CD4-positive, CD25-positive, alpha-beta regulatory T cell (primary cell): ENCODE measurements at places on chromosomes 16 and 17. TPM values are rescaled to one million over a fixed set of nuclear protein-coding genes. Genes with fewer than 3 reads are reported as not detected.

The CD79B gene
- 31.4 TPM for total RNA-seq

The MBTPS1 gene
- total RNA-seq: 118 TPM

The CLEC3A gene
- not detected for total RNA-seq

- no peak for DNase-seq
These were observed 389.0 kb upstream of the CDH11 start for GRCh38 chr16:65510850-65511249.

GRCh38 chr17:65227637-65228036 is 90.5 kb downstream of the RGS9 start:
- DNase-seq: no peak

GRCh38 chr17:38569701-38570512 is 35.8 kb downstream of the SRCIN1 start:
- DNase-seq: no peak

The ADORA2B gene
- not detected for total RNA-seq

DNA sequence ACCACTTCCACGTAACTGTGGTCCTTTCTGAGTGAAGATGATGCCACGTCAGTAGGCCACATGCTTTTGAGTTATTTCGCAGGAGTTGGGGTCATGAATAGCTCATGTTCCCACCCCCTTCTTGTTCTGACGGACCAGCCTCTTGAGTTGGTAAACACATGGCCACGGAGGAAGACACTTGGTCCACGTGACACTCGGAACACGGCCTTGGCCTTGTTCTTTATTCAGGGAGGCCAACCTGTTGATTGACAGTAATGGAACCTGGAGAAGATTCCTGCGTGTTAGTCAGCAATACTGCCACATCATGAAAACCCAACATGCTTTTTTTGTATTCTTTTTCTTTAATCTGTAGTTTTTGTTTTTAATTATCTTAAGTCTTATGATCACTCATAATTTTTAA is 56.3 kb downstream of the SEC14L1 start:
- no peak for DNase-seq

The CCL14 gene
- not detected for total RNA-seq

The SULT1A2 gene
- 0.39 TPM for total RNA-seq

The MT3 gene
- not detected for total RNA-seq

The PIK3R5 gene
- total RNA-seq: 275 TPM

DNA sequence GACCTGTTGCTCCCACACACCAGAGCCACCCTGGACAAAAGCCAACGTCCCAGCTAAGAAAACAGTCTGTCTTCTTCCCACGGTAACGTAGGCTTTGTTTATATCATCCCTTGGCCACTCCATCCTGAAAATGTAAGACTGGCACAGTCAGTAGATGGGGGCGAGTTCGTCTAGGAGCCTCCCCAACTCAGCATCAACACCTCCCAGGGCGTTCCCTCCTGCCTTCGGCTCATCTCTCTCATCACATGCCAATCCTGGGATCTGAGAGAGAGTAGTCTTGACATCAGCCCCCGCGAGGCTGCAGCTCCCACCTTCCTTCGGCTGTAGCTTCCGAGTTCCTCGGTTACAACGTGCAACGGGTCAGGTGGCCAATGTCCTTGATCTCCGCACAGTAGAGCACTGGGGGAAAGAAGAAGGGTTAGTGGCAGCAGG is 894 bp downstream of the RNF227 start:
- no peak for DNase-seq

The PRRT2 gene
- 1.9 TPM for total RNA-seq

GRCh38 chr17:65751263-65751662 is 189.8 kb upstream of the AXIN2 start:
- DNase-seq: no peak

- DNase-seq: no peak
These were observed 57.7 kb downstream of the SHISA9 start for GRCh38 chr16:12959072-12959471.

DNA sequence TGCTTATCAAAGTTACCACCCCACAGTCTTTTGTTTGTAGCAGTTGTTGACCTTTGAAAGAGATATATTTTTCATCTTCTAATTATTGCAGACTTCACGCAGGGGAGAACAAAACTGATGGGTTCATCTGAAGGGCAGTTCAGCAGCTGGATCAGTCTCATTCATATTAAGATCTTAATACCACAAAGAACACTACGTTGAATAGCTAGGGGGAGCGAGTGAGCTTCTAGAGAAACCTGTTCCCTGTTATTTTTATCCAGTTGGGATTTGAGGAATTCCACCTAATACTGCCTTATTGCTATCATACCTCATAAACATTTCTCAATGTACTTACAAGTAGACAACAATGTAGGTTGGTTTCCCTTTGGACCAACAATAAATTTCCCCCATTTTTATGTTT is 306.1 kb upstream of the KIF2B start:
- DNase-seq: no peak

DNA sequence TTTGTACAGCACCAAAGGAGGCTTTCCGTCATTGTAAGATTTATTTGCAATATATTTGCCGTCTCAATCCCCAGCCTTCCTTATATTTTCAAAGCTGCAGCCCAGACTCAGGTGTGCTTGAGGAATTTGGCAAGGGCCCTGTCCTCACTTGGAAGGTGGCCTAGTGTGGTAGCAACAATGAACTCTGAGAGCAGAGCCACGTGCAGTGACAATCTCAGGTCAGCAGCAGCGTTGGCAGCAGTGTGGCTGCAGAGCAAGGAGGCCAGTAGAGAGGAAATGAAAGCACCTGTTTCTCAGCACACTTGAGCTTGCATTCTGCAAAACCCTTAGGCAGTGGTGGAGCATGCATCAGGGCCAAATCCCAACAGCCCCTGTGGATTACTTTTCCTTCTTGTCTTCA is 613.5 kb downstream of the RBFOX1 start:
- DNase-seq: no peak
